ENCODE measurements at places on chromosomes 12 and 14. TPM values are rescaled to one million over a fixed set of nuclear protein-coding genes. Genes with fewer than 3 reads are reported as not detected.

SSPN gene
- polyA plus RNA-seq = 1.0 TPM

SCN8A gene
- 1.1 TPM for polyA plus RNA-seq

RPL10L gene
- polyA plus RNA-seq = not detected

TOMM20L gene
- not detected for polyA plus RNA-seq

SRGAP1 gene
- 5.6 TPM for polyA plus RNA-seq

TMEM179 gene
- not detected for polyA plus RNA-seq

ASCL1 gene
- not detected for polyA plus RNA-seq
